ENCODE measurements at places on chromosomes 16 and 17.

GRCh38 chr17:63126607-63127006 lies 160.6 kb downstream of the TANC2 start:
- no peak for DNase-seq

DNA sequence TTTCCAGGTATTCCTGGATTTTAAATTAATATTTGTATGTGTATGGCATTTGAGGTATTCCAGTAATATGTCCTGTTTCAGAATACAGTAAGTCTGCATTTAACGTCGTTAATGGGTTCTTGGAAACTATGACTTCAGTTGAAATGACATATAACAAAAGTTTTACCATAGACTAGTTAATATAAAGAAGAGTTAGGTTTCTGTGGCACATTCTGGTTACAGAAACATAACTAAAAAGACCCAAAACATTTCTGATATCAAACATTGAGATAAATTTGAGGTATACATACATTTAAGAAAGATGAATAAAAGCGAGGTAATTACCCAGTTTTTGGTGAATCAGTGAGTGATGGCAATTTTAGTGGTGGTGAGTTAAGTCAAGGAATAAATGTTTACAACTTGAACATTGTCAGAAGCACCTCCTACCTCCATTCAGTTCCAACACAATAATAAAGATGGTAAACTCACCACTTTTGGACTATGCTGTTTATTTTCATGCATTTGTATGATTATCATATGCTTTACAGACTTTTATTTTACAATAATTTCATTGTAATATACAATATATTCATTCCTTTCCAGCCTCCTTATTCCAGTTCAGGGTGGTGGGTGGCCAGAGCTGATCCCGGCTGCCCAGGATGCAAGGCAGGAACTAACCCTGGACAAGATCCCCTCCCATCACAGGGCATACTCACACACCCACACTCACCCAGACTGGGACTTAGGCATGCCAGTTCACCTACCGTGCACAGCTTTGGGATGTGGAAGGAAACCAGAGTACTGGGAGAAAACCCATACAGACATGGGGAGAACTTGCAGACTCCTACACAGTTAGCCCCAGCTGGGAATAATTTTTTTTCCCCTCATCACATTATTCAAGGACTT lies 9.7 kb downstream of the LUC7L3 start:
- DNase-seq: no peak

DNA sequence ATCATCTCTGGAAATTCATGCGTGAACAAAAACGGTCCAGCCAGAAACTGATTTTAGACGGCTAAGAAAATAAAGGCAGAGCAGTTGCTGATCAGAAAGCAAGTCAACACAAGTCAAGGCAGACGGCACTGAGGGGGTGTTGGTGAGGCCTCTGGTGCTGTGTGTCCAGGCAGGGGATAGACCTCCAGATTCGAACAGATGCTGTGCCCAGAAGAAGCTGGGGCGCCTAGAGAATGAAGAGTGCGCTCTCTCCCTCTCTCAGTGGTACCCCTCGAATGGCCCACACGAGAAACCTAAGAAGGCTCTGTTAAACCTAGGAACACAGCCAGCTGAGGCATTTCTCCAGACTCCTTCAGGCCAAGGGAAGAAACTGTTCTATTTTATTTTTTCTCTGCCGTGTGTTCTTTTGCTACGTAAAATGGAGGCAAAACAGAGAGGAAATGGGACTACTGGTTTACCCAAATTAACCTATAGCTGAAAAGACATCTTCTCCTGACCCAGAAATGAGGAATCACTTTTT lies 178.3 kb downstream of the PMP22 start:
- no peak for DNase-seq

GRCh38 chr17:57210224-57210553 lies 46.1 kb upstream of the MSI2 start:
- no peak for DNase-seq

DNA sequence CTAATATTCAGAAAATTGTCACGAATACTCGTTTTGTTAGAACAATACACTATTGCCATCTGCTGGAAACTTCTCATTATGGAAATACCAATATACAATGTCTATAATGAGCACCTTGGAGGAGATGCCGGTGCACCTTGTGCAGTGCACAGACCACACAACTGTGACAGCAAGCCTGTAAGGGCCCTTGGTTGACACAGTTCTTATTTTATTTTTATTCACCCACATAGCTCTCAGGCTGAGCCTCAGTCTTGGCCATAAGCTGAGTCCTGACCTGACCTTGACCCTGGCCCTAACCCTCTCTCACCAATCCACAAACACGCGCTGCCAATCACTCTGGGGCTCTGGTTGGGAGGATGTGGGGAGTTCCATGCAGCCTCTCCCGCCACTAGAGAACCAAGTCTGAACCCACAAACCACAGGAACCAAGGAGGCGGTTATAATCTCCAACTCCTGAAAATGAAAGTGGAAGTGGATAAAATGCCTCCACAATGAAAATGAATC lies 7.6 kb downstream of the AIPL1 start:
- no peak for DNase-seq

- DNase-seq: no peak
These were observed 4.8 kb downstream of the CPPED1 start for GRCh38 chr16:12798846-12799245.

GRCh38 chr17:35849469-35850348 lies 19.0 kb downstream of the HEATR9 start:
- DNase-seq: peak; percentile 58

- no peak for DNase-seq
These were observed 8.6 kb downstream of the MED9 start for GRCh38 chr17:17485420-17485819.

DNA sequence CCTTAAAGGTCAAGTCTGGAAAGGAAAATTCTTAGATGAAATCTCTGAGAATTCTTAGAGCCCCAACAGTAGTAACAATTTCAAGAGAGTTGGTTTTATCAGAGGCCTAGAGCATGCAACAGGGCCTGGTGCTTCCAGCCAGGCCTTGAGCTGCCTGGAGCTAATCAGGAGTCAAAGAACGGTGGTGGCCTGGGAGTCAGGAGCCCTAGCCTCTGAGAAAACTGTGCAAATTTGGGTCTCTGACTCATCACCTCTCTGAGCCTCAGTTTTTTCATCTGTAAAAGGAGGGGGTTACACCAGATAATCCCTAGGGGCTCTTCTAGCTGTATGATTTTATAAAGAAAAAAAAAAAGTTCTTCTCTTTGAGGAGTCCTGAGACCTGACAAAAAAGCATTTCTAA lies 227.3 kb upstream of the RPL38 start:
- DNase-seq: no peak

- DNase-seq: peak; percentile 75
These were observed 321.0 kb downstream of the CPPED1 start for GRCh38 chr16:12482455-12483220.

- DNase-seq: no peak
These were observed 11.8 kb downstream of the RFFL start for GRCh38 chr17:35051579-35052240.

GRCh38 chr17:72693151-72693878 lies 399.2 kb downstream of the SLC39A11 start:
- peak; percentile 29 for DNase-seq

DNA sequence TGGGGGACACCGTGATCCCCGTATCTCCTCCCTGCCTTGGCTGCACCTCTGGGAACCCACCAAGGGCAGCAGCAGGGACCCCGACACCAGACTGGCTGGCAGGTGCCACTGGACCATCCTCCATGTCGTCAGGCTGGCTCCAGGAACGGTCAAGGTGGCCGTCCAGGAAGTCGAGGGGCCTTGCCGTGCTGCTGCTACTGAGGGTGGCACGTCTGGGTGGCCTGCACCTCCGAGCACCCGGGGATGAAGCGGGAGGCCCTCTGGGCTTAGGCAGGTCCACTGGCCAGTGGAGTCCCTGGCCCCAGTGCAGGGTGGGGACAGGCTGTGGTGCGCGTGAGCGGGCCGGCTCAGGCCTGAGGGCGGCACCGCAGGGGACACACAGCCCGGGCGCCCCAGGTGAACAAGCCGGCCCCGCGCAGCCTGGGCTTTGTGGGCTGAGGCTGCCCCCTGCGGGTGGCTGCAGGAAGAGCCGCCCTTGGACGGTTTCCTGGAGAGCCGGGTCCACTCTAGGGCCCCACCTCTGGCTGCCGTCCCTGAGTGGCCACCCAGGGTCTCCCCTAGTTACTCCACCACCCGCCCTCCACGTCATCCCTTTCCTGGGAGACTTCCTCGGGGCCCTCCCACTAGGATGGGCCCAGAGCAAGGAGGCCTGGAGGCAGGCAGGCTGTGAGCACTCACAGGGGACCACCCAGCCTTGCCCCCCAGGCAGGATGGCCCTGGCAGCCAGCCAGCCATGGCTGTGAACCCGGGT lies 42.8 kb upstream of the ZC3H18 start:
- DNase-seq: peak; percentile 48

- DNase-seq: no peak
These were observed 68.3 kb downstream of the MSI2 start for GRCh38 chr17:57324631-57325030.

GRCh38 chr17:58702045-58702476 lies 9.7 kb downstream of the RAD51C start:
- no peak for DNase-seq

DNA sequence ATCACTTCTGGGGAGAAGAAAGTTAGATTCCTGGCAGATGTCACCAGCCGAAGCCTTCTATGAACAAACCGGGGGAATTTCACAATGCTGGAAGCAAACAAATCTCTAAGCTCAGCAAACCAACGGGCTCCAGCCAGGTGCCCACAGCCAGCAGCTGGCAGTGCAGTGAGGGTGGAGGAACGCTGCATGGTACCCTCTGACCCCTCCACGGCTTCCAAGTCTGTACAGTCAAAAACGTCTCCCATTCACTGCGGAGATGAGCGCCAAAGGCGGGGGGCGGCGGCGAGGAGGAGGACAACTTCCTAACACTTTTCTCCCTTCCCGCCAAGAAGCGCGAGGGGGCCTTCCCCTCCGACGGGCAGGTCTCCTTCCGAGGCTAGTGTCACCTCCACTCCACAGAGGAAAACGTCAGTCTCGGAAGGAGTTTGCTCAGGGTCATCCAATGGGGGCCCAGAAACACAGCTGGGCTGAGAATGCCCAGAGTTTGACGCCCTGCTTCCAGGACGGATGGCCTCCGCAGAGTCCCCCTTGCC lies 924 bp downstream of the ZNF598 start:
- peak; percentile 72 for DNase-seq

DNA sequence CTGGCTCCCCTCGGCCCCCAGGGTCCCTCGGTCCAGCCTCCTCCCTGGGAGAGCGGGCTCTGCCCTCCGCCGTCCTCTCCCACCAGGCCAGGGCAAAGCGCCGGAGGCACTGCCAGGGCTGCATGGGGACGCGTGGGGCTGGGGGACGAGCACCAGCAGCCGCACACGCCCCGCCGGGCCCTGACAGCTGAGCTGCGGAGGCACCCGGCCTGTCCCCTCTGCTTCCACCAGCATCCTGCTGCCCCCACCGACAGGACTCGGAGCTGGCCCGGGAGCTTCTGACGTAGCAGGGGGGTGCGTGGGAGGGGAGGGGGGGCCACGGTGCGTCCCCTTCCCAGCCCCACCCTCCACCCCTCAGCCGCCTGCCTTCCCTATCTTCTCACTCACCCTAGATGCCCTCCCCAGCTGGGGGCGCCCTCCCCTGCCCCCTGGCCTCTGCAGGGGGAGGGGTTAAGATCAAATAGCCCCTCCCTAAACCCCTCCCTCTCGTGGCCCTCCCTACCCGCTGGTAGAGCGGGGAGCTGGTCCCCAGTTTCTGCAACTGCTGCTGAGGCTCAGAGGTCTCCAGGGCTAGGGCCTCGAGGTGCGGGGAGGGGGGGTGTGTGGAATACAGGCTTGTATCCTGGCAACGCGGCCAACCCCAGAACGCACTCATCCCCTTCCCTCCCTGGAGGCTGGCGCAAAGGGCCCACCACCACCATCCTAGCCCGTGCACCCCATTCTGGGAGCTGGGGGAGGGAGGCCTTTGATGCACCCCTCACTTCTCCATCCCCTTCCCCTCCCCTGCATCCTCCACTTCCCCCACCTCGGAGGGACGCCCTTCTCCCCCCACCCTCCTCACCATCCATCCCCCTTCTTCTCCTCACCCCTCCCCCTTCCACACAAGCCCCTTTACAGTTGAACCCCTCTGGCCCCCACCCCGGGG lies 1.0 kb downstream of the SRCIN1 start:
- DNase-seq: no peak

DNA sequence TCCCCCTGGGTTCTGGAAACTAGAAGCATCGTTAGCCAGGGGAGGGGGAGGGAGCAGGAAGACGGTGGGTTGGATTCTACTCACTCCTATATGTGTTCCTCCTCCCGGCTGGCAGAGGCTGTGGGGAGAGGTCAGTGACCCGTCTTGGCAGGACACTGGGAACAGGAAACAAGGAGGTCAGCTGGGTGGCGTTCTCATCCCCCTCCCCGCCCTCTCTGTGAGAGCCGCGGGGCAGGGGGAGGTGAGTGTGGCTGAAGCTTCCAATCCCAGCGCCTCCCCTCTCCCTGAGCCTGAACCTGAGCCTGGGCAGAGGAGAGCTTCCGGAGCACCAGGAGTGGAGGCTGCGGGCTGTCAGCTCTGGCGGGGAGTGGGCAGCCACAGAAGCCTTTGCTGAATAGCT lies 12.5 kb downstream of the GPRC5C start:
- no peak for DNase-seq

DNA sequence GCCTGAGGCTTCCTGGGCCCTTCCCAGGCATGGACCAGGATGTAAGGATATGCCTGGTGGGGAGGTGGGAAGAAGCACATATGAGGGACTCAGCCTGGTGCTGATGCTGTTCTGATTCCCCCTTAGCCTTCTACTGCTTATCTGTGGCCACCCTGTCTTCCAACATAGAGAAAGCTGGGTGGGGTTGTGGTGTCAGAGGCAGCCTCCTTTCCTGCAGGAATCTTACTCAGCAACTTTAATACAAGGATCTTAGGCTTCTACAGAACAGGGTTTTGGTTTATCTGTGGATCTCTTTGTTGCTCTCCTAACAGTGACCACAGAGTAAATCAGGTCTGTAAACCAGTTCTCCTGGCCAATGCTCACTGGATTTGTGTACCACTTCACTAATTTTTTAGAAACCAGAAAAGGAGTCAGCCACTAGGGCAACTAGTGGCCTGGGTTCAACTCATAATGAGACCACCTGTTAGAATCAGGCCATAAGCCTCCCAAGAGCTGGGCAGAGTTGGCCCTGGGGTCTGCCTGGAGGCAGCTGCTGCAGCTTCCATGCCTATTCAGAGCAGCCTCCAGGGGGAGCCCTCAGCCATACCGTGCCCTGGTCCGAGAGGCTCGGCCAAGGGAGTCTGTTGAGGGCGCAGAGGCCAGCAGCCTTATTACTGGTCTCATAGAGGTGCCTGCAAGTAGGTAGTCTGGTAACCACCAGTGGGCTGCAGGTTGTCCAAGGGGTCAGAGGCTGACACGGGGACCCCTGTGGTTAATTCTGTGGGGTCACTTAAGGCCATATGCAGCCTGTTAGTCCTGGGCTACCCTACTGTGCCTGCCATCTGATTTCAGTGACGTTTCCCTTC lies 7.1 kb downstream of the HAS3 start:
- peak; percentile 24 for DNase-seq

- DNase-seq: no peak
These were observed 1.2 kb downstream of the GSG1L start for GRCh38 chr16:28062261-28062846.
